ENCODE measurements at places on chromosomes 5 and 9.

- no peak for DNase-seq
Measured at GRCh38 chr9:82721593-82721992, 341.3 kb downstream of the RASEF start.

DNA sequence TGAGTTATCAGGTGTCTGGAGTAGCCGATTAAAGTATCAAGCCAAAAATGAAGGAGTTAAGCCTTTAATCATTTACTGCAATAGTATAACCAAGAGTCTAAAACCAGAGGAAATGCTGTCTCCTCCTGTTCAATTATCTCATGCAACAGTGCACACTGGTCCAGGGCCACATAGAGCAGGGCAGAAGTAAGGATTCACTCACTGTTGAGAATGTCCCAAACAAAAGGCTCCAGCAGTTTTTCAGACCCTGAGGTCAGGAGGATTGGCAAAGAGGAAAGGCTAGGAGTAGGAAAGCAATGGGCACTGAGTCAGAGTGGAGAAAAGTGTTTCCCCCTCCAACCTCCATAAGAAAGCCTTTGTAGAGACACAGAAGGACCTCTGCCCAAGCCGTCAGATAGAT is 168.2 kb downstream of the RNF180 start:
- no peak for DNase-seq

GRCh38 chr9:35664531-35665470 is at the start of gene ARHGEF39:
Gene ARHGEF39 (minus strand): TSS chr9:35665195. CDS start chr9:35665169, 26 bp downstream.
- DNase-seq: peak; percentile 83

DNA sequence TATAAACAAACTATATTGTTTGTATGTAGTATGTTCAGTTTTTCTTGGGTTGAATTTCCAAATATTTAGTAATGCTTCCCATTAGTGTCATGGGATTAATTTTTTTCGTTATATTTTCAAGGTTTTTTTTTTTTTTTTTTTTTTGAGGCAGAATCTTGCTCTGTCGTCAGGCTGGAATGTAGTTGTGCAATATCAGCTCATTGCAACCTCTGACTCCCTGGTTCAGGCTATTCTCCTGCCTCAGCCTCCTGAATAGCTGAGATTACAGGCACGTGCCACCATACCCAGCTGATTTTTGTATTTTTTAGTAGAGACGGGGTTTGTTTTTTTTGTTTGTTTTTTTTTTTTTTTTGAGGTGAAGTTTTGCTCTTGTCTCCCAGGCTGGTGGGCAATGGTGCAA is 10.6 kb downstream of the DDX46 start:
- no peak for DNase-seq

GRCh38 chr5:132030610-132031009 is 19.2 kb upstream of the ACSL6 start:
- no peak for DNase-seq

GRCh38 chr5:160105686-160106360 is 13.4 kb downstream of the PWWP2A start:
- DNase-seq: no peak

- peak; percentile 66 for DNase-seq
Measured at GRCh38 chr9:88949425-88949824, 41.8 kb upstream of the S1PR3 start.

DNA sequence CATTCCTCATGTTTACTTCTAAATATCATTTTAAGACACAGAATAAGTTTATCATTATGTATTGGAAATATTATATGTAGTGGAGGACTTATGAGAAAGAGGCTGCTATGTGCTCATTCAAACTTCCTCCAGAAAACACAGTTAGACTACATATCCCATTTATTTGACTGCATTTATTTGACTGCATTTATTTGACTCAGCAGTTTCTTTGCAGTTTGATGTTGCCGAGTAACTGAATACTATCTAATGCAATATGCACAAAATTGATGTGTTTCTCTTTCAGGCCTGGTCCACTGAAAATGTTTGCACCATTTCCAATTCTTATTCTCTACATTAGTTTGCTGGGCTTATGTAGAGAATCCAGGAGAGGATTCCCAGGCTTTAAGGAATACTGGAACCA is 89.9 kb upstream of the FBN2 start:
- DNase-seq: no peak

- DNase-seq: no peak
Measured at GRCh38 chr5:126917918-126918614, 112.3 kb downstream of the MARCHF3 start.

DNA sequence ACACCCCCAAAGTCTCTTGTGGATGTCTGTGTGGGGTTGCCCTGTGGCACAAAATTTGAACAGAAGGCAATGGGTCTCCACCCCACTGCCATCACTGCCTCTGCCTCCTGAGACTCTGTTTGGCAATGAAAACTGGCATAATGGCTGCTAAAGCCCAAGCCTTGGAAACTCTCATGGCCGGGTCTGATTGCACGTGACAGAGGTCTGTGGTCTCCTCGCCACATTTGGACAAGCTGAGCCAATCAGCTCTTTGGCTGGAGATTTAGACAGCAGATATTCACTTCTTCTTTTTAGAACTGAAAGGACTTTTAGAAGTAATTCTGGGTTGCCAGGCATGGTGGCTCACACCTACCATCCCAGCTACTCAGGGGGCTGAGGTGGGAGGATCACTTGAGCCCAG is 5.5 kb downstream of the GGTA1 start:
- DNase-seq: no peak

GRCh38 chr5:41748631-41749030 is 121.6 kb downstream of the OXCT1 start:
- no peak for DNase-seq

GRCh38 chr9:136044207-136044970 is 50.7 kb downstream of the NACC2 start:
- DNase-seq: no peak

- DNase-seq: no peak
Measured at GRCh38 chr9:38153152-38153909, 84.3 kb upstream of the SHB start.

DNA sequence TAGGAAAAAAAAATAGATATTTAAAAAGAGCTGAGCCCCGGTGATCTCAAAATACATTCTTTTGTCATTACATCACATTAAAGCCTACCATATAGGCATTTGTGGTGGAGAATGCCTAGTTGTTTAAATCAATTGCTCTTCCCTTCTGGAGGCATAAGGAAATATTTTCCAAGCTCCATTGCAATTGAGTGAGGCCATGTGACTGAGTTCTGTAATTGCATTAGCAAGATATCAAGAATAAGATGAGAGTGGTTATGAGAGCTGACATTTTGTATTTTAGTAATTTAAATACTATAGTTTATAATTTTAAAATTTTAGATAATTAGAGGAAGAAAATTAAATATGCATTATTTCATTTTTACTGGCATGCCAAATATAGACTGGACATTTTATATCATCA is 1195.9 kb downstream of the DTWD2 start:
- DNase-seq: no peak

GRCh38 chr9:82797534-82797933 is 265.4 kb downstream of the RASEF start:
- no peak for DNase-seq

DNA sequence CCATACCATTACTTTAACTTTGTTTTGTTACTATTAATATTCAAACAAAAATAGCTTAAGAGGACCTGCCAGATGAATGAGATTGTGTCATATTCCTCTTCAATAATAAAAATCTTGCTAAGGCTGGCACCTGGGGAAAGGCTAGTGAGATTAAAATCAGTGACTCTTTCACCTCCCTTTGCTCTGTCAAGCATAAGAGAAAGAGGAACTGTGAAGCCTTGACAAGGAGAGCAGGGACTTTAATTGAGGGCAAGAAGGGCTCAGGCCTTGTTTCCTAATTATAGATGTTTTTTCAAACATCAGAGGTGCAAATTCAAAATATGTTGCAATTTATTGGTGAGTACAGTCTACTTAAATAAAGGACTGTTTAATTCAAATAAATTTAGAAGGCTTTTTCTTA is 91.7 kb downstream of the SPATA31D1 start:
- DNase-seq: no peak

DNA sequence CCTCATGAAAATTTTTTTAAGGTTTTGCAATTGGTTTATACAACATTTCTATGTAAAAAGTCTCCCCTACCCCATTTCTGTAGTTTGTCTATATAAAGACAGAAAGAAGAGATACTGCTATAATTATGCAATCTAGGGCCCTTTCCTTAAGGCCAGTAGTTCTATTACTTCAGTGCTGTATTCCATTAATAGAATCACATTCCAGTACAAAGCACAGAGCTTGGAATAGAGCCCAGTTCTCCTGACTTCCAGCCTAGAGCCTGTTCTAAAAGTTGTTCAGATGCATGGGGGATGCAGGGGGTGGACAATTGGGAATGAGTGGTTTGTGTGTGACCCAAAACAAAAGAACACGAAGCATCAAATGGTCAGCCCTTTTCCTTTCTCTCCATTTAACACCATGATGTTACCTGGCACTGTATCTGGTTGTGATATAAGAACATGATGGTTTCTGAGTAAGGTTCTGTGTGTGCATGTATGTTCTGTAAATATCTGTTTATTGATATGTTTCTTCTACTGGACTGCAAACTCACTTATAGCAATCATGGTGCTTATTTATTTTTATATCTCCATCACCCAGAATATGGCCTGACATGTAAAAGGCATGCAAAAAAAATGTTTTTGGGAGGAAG is 8.2 kb upstream of the GRAMD2B start:
- no peak for DNase-seq

DNA sequence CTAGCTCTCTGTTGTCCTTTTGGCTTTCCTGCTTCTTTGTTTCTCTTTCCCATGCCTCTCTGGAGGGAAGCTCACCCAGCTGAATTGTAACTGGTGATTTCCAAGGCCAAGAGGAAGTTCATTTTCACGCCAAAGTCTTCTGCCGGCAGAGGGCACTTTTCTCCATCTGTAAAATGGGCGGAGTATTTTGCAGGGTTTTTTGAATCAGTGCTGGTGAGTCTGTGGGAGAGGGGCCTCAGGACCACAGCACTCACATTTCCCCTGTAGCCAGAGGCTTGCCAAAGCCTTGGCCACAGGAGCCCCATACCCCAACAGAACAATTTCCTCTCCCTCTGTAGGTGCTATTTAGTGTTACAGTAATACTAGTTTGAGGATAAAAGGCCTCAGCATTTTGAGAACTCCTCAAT is 42.3 kb upstream of the MATR3 start:
- DNase-seq: no peak

GRCh38 chr9:78319197-78320029 is 22.5 kb downstream of the PSAT1 start:
- DNase-seq: no peak

- no peak for DNase-seq
Measured at GRCh38 chr5:115946655-115947054, 15.6 kb upstream of the LVRN start.

- DNase-seq: no peak
Measured at GRCh38 chr9:98409719-98410118, 154.3 kb upstream of the TBC1D2 start.

DNA sequence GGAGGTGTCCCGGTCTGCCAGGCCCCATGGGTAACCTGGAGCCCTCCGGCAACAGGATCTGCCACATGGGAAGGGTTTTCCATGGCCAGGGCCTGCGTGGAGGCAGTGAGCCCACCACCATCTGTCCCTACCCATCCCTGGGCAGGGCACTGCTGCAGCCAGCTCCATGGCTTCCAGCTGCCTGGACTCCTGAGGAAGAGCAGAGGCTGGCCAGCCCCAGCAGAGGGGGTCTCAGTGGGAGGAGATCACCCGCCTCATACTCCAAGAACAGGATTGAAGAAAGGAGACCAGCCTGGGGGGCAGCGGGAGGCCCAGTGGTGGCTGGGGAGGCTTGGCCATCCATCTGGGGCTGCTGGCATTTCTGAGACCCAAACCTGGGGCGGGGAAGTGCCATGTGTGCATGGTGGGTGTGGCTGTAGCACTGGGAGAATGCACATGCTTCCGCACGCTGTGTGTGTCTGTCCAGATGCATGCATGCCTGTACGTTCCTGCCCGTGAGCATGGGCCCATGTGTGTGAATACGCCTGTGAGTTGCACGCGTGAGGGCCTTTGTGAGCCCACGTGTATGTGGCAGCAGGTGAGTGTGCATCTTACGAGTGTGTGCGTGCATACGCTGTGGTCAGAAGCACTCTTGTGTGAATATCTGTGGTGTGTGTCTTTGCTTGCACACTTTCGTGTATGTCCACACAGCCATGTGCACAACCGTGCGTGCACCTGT is 78.5 kb downstream of the LMX1B start:
- DNase-seq: no peak

DNA sequence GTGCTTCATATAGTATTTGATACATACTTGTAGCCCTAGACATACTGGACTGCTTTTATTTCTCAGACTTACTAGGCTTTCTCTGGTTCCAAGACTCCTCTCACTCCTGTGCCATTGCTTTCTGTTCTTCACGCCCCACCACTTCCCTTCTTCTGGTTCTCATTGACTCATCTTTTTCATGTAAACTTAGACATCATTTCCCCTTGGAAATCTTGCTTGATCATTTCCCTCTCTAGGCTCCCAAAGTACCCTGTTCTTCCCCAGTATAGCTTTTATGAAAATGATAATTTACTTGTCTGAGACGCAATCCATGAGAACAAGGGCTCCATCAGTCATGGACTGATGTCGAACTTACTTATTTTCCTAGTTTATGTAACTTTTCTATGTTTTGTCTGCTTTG is 83.5 kb downstream of the TLR4 start:
- no peak for DNase-seq

GRCh38 chr9:14710804-14711203 is 11.7 kb downstream of the CER1 start:
- no peak for DNase-seq

DNA sequence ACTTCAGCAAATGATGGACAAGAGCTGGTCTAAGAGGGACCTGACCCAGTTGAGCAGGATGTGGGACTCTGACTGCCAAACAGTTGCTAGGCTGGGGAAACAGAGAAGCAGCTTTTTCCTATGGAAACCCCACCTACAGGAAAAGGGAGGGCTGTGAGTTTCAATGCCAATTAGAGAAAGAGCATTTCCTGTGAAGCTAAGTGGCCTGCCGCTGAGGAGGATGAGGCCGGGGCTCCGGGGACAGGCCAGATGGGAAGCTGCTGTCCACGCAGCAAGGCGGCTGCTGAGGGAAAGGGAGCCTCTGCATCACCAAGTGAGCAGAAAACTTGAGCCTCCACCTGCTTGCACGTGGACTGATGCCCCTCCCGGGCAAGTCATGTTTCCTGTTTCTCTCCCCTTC is at the start of gene PCDH12:
Gene PCDH12 (minus strand): TSS at position 90 of the 400 bp plus-strand sequence. CDS start 351 bp downstream, outside the sequence.
- DNase-seq: no peak

DNA sequence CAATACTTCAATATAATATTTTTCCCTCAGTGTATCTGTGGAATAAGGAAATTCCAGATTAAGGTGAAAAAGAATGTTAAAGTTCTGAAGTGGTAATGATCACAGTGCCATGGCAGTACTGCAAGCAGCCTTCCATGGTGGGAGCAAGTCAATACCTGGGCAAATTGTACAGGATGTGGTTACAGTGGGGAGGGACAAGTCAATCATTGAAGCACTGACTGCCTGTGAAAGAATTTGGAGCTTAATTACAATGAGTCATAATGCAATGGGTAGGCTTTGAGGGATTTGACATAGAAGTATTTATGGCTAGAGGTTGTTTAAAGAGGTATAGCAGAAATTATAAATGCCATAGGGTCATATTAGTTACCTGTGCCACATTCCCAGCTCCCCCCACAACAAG is 786.5 kb upstream of the ACO1 start:
- no peak for DNase-seq

- DNase-seq: no peak
Measured at GRCh38 chr5:139413963-139414362, 10.1 kb upstream of the SPATA24 start.

- no peak for DNase-seq
Measured at GRCh38 chr9:16679327-16679821, 191.1 kb downstream of the BNC2 start.

Measured in NT2/D1 (cell line).